Frontal cortex (tissue), 4 donors: ENCODE measurements at places on chromosomes 1 and 21.

GRCh38 chr1:29396438-29397255, 160.3 kb downstream of the PTPRU start:
- DNase-seq = no peak

DNA sequence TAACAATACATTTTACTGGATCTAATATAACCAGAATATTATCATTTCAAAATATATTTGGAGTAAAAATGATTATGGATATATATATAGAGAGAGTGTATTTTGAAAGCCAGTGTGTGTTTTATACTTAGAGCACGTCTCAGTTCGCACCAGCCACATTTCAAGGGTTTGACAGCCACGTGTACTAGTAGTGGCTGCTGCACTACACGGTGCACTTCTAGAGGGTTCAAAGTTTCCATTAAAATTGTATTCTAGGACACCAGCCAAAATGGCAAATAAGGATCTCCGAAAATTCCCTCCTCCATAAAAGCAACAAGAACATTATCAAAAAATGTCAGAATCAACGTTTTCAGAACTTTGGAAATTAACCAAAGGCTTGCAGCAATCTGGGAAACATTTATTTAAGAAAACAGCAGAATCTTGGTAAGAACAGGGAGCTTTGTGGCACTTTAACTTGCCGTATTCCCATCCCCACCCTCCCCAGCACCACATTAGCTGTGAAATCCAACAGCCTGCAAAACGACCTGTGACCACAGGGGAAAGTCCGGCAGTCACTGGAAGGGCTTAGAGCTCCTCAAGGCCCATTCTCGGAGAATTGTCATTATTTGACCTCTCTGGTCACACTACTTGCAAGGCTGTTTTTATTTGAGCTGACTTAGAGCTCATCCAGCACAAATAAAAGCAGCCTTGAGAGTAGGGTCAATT, 33.5 kb upstream of the MRPS6 start:
- no peak for DNase-seq

- DNase-seq = no peak
Measured at GRCh38 chr1:166233750-166234366, 67.1 kb upstream of the FAM78B start.

DNA sequence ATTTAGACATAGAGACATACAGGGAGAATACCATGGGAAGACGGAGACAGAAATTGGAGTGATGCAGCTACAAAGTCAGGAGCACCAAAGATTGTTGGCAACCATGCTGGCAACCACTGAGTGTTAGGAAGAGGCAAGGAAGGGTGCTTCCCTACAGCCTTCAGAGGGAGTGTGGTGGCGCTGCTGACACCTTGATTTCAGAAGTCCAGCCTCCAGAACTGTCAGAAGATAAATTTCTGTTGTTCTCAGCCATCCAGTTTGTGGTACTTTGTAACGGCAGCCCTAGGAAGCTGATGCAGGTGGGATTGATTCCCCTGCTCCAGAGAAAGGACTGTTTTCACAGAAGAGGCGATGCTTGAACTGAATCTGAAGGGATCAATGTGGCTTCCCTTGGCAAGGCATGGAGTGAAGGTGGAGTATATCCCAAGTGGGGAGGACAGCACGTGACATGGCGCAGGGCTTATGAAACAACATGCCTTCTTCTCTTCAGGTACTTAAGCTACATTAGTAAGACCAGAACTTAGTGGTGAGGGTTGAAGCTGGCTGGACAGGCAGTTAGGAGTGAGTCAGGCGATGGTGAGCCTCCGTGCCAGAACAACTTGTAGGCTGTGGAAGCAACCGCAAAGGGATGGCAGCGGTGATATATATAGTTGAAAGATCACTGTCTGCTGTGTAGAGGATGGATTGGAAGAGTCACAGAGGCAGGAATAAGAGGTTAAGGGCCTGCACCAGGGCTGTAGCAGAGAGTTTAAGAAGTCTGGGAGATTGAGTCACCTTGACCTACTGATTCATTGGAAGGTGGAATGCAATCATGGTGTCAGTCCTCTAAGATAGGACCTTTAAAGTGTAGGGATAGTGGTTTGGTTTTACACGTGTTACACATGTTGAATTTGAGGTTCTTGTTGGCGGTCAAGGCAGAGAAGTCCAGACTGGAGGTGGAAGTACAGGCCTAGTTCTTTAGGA, 2.1 kb downstream of the LEPR start:
- DNase-seq = no peak

- no peak for DNase-seq
Measured at GRCh38 chr1:227472772-227473171, 90.6 kb upstream of the ZNF678 start.

- DNase-seq = peak; percentile 20
Measured at GRCh38 chr21:15592271-15592860, 137.4 kb upstream of the USP25 start.

DNA sequence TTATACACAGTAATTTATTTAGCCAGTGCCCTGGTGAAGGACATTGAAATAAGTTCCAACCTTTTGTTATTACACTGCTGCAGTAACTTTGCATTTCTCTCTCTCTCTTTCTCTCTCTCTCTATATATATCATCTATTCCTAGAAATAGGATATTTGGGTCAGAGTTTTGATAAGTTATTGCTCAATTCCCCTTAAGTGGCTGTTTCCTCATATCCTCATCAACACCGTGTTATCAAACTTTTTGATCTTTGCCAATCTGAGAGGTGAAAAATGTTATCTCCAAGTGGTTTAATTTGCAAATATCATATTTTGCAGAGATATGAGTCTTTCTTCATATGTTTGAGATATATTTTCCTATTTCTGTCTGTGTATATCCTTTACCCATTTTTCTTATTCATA, 1.6 kb upstream of the SRSF4 start:
- no peak for DNase-seq

DNA sequence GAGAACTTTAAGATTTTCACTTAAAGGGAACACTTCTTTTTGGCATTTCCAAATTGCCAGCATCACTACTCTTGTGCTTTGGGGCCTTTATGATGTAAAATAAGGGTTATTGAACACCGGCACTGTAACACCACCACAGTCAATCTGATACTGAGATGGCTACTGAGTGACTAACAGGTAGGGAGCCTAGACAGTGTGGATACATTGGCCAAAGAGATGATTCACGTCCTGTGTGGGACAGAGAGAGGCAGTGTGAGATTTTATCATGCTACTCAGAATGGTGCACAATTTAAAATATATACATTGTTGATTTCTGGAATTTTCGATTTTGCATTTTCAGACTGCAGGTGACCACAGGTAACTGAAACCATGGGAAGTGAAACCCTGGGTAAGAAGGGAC, 261.6 kb downstream of the SPATA17 start:
- DNase-seq = no peak

- DNase-seq = no peak
Measured at GRCh38 chr1:198116069-198116468, 40.7 kb upstream of the NEK7 start.

DNA sequence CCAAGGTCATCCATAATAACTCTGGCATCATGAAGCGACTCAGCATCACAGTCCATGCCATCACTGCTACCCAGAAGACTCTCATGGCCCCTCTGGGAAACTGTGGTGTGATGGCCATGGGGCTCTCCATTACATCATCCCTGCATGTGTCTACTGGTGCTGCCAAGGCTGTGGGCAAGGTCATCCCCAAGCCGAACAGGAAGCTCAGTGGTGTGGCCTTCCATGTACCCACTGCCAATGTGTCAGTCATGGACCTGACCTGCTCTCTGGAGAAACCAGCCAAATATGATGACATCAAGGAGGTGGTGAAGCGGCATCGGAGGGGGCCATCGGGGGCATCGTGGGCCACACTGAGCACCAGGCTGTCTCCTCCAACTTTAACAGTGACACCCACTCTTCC, 65.1 kb upstream of the ARHGAP29 start:
- no peak for DNase-seq

DNA sequence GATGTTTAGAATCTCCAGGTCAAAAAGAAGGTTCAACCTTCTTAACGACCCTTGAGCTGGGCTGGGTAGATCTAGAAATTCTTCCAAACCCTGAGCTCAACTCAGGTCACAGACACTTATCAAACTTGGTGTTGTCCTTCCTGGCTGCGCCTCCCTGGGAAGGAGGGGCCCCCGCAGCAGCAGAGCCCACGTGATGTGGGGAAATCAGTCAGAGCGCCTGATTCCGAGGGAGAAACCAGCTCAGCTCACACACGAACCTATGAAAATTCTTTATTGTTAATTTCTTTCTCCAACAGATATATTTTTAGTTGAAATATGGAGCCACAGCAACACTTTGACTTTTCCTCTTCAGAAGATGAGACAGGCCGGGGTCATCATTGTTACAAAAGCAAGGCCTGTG, 24.3 kb upstream of the CLSTN1 start:
- no peak for DNase-seq

- DNase-seq = no peak
Measured at GRCh38 chr1:217524787-217525520, 105.9 kb downstream of the GPATCH2 start.

GRCh38 chr1:76425201-76426145, 350.9 kb downstream of the ST6GALNAC3 start:
- DNase-seq = no peak

DNA sequence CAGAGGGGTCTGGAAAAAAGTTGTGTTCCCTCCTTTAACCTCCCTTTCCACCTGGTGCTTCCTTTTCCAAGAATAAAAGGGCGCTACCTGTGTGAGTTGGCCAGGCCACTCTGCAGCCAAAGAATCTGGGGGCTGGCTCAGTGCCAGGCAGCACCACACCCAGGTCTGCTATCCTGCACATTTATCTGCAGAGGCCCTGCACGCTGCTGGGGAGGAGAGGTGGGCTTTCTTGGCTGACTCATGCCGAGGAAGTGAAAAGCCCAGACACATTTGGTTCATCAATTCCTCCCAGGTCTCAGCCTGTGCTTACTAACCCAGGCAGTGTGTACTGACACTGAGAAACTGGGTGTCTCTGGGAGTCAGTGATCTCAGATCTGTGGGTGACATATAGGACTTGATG, 79.8 kb upstream of the F3 start:
- no peak for DNase-seq

- DNase-seq = no peak
Measured at GRCh38 chr1:41533016-41533730, 48.7 kb upstream of the EDN2 start.

- DNase-seq = no peak
Measured at GRCh38 chr1:62597281-62597680, at the start of gene ANGPTL3. Gene ANGPTL3, plus strand, starts transcription at chr1:62597520. Its CDS starts 47 bp downstream, at chr1:62597567.

GRCh38 chr1:200435200-200435780, 25.5 kb upstream of the ZNF281 start:
- DNase-seq = no peak

- no peak for DNase-seq
Measured at GRCh38 chr1:232597721-232598120, 32.2 kb downstream of the SIPA1L2 start.

GRCh38 chr1:178684111-178684510, 40.9 kb upstream of the RALGPS2 start:
- DNase-seq = no peak

DNA sequence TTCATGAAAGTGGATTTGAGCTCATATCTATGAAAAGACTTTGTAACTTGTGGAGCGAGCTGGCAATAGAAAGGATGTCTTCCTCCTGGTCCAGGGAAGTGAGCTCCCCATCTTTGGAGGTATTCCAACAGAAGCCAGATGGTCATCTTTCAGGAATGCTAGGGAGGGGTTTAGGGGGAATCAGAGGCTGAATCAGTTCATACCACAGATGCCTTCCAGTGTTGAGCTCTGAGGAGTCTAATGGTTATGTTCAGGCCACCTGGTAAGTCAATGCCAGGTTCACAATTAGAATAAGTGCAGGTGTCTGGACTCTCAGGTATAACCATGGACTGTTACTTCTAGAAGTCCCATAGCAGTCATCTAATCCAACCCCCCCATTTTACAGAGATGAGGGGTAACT, 119.1 kb downstream of the ACTL8 start:
- DNase-seq = no peak

- no peak for DNase-seq
Measured at GRCh38 chr21:17784180-17784598, 35.0 kb downstream of the C21orf91 start.

DNA sequence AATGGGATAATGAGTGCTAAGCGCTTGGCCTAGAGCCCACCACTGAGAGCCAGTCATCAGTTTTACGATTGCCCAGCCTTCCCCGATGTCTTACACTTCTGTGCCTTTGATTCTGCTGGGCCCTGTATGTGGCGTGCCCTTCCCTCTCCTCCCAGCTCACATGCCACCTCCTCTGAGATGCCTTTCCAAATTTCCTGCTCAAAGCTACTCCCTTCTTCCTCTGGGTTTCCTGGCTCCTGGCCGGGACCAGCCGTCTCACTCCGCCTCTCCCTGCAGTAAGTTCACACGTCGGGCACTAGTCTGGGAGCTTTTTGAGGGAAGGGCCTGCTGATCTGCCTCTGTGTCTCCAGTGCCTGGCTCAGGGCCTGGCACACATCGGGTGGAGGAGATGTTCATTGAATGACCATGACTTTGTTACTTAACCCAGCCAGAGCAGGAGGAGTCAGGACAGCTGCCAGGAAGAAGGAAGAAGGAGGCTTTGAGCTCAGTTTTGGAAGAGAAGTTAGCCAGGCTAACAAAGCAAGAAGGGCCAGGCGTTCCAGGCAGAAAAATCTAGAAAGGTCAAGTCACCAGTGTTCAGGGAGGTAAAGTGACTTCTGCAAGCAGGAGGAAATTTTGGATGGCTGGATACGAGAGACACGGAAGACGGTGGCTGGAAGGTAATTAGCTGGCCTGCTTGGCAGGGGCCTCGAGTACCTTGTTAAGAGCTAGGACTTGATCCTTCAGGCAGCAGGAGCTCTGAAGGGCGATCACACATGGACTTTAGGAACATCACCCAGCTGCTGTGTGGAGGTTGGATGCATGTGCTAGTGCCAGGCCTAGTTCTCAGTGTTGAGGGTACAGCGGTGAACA, 63.6 kb downstream of the EPHB2 start:
- no peak for DNase-seq

GRCh38 chr1:171788696-171789095, 7.2 kb downstream of the METTL13 start:
- DNase-seq = no peak

- DNase-seq = no peak
Measured at GRCh38 chr1:181062836-181063428, 25.6 kb upstream of the IER5 start.

GRCh38 chr1:6205849-6206519, at the start of gene RNF207:
Gene RNF207, plus strand, starts transcription at chr1:6206119. Its CDS starts 417 bp downstream, at chr1:6206536.
- DNase-seq = no peak

DNA sequence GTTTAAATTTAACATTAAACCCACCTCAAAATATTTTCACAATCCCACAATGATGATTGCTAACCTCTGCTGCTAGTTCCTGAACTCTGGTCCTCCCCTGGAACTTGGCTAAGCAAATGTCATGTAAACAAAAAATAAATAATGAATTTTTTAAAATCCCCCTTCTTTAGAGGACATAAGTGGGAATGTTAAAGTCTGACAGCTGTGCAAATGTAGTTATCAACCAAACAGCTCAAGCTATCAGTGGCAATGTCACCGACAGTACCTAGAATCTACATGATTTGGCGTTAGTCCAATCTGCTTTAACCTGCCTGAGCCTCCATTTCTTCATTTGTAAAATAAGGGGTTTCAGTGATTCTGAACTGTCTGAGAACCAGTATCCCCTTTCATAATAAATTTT, 67.7 kb downstream of the GDAP2 start:
- no peak for DNase-seq

GRCh38 chr1:219882096-219882495, 46.3 kb downstream of the SLC30A10 start:
- DNase-seq = no peak
